Ammon's horn (tissue), 1 donor: ENCODE measurements at places on chromosomes 12 and 14.
A peak's percentile ranks its signal among the peaks of the same experiment; 100 is the strongest.

DNA sequence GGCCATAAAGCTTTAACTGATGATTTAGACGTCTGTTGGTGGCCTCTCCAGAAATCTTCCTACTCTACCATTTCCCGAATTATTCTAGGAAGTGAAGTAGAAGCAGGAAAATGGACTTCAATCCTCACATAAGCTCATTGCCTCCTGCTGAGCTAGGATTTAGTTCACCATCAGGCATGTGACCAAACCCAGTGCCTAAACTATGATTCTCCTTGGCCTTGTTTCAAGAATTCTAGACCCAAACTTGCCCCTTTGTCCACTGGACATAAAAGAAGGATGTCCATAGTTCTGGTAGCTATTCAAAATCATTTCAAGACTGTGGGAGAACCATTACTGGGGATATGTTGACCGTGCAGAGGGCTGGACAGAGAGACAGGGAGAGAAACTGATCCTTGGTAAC lies 105.8 kb downstream of the C12orf50 start:
- DNase-seq: no peak

DNA sequence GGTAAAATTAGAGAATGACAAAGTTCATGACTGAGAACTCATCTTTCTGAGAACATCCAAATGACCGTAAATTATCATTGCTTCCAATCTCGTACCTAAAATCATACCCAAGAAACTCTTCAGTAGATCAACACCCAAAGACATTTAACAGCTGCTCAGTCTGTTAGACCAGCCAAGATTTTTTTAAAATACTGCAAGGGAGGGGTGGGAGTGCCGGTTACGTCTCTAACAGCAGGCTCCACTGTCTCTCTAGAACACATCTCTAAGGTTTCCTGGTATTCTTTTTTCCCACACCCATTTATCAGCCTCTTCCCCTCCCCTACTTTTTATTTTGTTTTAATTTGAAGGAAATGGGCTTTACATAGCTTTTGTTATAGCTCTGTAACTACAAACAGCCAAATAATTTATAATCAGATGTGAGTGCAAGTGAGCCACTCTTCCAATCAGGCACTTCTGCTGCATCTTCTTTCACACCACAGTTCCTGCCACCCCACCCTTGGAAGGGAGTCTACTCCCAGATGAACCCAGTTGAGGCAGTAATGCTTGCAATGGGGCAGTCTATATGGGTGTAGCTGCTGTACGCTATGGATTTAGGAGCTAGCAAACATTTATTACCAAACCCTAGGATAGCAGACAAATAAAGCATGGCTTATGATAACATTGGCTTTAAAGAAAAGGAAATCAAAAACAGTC lies 21.9 kb downstream of the PTPRB start:
- no peak for DNase-seq

DNA sequence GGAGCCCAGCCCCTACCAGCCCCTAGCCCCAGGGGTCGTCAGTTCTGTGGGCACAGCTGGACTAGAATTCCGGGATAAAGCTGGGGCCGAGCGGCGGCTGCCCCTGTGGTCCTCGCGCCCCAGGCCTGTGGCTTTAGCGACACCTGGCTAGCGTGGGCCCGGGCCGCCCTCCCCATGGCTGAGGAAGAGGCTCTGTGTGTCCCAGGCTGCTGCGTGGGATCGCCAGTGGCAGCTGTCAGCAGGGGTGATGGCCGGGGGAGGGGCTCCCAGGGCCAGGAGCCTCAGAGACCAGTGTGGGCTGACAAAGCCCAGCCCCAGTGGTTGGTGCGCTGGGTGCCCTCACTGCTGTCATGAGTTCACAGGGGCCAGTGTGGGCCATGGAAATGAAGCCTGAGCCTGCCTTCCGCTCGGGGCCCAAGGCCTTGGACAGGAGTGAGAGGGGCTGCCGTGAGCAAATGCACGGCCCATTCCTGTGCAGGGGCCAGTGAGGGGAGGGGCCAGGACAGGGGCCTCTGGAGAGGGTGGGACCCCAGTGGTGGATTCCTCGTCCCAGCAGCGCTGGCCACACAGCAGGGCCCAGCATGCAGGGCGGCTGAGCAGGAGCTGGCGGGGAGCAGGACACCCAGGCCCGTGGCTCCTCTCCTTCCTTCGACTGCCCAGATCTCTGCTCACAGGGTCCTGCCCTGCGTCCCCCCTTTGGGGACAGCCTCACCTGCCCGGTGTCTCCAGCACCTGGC lies 11.4 kb downstream of the FBRSL1 start:
- DNase-seq: no peak

DNA sequence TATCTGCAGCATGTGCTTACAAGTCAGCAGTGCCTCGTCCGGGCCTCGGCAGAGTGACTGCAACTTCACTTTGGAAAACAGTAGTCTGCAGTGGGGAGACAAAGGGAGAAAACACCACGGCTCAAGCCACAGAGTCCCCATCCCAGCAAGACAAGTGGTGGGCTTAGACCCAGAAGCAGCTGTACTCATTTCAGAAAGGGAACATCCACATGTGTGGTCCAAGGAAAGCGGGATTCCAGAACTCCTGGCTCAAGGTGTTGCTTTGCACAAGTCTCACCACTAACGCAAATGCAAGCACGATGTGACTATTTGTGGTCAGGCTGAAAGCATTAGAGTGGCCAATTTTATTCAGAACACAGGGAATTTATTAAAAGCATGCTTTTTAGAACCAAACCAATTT lies 198.3 kb downstream of the TTC7B start:
- no peak for DNase-seq

GRCh38 chr12:4212845-4213244 lies 60.7 kb upstream of the CCND2 start:
- DNase-seq: no peak

DNA sequence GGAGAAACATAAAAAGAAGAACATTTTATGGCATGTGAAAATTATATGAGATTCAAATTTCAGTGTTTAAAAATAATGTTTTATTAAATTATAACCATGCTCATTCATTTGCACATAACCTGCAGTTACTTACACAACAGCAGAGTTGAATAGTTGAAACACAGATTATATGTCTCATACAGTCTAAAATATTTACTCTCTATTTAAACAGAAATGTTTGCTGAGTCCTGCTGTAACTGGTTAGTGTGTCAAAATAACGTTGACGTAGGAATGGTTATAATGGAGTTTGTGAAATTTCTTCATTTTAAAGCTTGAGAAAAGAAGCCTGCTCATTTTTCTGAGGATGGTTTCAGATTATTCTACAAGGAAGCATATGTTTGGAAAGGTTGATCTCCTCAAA lies 196.5 kb upstream of the GARIN2 start:
- DNase-seq: no peak

DNA sequence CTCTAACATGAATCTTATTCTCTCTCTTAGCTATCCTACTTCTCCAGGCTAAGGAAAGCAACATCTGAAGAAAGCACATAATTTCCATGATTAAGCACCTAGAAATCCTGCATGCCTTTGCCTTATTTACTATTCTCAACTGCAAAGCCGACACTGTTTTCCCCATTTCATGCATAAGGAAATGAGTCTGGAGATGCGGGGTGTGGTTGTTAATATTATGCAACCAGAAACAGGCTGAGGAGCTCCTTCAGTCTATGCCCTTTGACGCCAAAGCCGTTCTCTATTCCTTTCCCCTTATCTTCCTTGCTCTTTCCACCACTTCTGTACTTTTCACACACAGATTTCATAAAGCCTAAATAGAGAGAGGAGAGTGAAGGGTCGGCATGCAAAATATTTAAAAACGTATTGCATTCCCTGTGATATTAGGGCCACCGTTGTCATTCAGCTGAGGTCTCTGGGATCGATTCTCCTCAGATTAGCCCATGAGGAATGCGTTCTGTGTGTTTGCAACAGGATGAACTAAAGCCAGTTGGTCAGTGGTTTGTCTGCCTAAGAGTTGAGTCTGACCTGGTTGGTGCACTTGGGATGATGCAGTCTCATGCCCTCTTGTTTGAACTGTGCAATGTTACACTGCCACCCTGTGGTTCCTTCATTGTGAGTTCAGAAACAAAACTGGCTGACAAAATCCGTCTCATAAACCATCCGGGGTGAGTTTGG lies 53.1 kb upstream of the PLEKHG7 start:
- peak; percentile 90 for DNase-seq

GRCh38 chr14:102208741-102209140 lies 69.0 kb downstream of the WDR20 start:
- no peak for DNase-seq

- DNase-seq: no peak
Observed at GRCh38 chr14:58491593-58491992, 64.1 kb downstream of the KIAA0586 start.

DNA sequence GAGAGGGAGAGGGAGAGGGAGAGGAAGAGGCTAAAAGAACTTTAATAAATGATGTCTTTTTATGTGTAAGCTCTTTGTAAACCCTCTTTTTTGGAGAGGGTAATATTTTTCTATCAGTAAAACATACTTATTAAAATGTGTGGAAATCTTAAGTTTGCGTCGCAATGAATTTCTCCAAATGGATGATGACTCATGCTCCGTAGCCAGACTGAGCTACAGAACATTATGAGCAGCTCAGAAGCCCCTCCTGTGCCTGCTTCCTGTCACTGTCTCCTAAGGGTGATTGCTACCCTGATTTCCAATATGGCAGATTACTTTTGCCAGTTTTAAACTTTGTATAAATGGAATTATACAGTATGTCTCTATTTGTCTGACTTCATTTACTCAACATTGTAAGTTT lies 13.0 kb upstream of the PYGL start:
- DNase-seq: peak; percentile 18

DNA sequence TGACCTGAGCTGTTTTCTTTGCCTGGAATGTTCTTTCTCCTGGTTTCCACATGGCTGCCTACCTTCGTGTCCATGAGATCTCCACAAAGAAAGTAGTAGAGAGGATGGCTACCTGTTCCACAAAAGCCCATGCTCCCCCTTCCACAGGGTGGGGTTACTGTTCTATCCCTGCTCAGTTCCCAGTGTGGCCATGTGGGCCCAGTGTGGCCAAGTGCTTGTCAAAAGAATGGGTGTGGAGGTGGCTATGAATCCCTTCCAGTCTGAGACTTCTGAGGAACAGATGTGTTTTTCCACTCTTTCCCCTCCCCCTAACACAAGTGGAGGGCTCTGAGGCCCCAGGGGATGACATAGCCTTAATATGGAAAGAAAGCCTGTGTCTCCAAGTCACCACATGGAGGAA lies 26.2 kb upstream of the HSP90B1 start:
- DNase-seq: no peak

- peak; percentile 4 for DNase-seq
Observed at GRCh38 chr12:71162832-71163763, 5.3 kb upstream of the TSPAN8 start.

- DNase-seq: no peak
Observed at GRCh38 chr12:123516216-123516780, 17.2 kb downstream of the RILPL1 start.

DNA sequence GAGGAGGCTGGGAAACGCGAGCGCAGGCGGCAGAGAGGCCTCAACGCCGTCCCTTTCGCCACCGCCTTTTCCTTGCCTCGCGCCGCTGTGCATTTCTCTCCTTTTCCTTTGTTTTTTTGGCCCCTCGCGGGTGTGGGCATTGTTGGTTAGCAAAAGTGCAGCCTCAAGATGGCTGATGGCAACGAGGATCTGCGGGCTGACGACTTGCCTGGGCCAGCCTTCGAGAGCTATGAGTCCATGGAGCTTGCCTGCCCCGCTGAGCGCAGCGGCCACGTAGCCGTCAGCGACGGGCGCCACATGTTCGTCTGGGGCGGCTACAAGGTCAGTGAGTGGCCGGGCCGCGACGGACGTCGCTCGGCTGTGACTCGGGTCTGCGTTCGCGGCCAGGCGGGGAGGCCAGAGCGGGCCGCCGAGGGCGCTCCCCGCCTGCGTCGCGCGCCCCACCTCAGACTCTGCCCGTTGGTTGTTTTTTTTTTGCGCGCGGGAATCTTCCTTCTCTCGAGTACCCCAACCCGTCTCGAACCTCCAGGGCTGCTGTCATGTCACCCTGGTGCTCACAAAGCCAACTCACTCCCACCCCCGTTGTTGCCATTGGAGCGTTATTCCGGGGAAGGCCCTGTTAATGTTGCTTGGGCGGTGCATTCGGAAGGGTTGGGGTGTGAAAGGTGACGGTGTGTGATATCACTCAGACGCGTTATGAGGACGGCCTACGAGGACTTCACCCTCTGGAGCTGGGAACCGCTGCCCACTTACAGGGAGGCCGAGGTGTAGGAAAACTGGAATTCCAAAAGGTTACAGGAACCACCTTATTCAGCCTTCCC lies 558 bp downstream of the KLHDC2 start:
- peak; percentile 61 for DNase-seq

- DNase-seq: no peak
Observed at GRCh38 chr12:132284827-132285741, 44.3 kb downstream of the GALNT9 start.

DNA sequence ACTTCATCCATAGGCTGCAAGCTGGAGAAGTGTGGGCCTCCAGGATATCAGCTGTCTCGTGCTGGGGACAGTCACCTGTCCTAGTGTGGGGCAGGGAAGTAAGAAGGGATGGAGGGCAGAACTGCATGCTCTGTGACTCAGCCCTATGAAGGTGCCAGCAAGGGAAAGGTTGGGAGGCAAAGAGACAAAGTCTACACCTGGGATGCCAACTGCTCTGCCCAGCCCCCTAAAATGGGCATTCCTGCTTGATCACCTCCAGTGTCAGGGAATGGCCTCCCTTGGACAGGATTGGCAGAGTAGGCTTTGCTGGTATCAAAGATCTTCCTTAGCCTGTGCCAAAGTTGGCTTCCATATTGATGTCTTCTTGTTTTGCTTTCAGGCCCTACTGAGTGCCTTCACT lies 335.0 kb downstream of the BCL11B start:
- DNase-seq: no peak

- no peak for DNase-seq
Observed at GRCh38 chr14:94009767-94010166, 12.7 kb downstream of the CCDC197 start.

DNA sequence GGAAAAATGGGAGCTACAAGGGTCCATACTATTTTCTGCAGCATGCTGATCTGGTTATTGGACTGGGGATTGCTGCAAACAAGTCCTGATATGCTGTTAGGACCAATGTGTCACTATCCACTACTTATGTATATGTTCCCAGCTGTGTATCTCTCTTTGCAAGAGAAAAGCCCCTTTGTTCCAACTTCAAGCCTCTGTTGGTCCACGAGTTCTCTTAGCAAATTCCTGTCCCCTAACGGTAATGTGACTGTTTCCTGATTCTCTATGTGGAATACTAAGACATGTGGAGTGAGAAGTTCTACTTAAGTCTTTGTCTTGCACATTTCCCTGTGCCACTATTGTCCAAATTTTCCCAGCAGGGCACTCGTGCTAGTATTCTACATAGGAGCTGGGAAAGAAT lies 557.7 kb downstream of the FSCB start:
- DNase-seq: no peak

DNA sequence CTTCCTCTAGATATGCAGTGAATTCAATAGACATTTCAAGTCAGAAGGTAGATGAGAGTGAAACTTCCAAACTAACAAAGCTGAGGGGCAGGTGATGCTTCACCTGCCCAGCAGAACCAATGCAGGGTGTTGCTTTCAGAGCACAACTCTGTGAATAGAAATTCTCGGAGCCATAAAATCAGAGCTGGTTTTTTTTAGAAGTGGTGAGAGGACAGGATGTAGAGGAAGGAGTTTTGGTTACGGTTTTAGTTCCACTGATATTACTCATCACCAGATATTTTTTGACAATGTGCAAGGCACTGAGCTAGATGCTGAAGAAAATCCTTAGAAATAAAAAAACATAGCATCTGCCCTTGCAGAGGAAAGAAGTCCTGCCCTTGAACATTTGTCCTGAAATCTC lies 62.2 kb downstream of the BMP4 start:
- no peak for DNase-seq
